ENCODE measurements at places on chromosomes 4 and X. TPM values are rescaled to one million over a fixed set of nuclear protein-coding genes. Genes with fewer than 3 reads are reported as not detected.

SLC9A6 gene
- 19.0 TPM for total RNA-seq

USP51 gene
- 1.1 TPM for total RNA-seq

ADH1A gene
- not detected for total RNA-seq

STARD8 gene
- 1.7 TPM for total RNA-seq

ENPEP gene
- 0.28 TPM for total RNA-seq

GRCh38 chr4:138967313-138967712 is 48.3 kb upstream of the NOCT start:
- no peak for DNase-seq

- DNase-seq = no peak
Observed at GRCh38 chrX:26914232-26914631, 548.9 kb downstream of the PPP4R3C start.

DNA sequence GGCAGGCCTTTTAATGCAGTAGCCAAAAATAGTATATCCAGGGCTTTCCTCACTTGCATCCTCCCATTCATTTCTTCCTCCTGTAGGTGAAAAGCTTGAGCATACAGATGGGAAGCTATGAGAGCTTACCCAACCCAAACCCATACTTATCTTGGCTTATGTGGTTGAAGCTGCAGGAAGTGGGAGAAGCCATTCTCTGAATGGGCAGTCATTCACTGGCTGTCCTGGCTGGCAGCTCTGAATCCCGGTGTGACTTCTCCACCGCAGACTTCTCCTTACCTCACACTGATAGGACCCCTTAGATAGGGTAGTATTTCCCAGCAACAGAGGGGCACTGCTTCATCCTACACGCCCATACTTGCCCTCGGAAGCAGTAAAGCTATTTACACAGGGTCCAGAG is 125.4 kb downstream of the AMMECR1 start:
- no peak for DNase-seq

GRCh38 chr4:8526363-8526855 is 53.8 kb upstream of the GPR78 start:
- DNase-seq = no peak

DNA sequence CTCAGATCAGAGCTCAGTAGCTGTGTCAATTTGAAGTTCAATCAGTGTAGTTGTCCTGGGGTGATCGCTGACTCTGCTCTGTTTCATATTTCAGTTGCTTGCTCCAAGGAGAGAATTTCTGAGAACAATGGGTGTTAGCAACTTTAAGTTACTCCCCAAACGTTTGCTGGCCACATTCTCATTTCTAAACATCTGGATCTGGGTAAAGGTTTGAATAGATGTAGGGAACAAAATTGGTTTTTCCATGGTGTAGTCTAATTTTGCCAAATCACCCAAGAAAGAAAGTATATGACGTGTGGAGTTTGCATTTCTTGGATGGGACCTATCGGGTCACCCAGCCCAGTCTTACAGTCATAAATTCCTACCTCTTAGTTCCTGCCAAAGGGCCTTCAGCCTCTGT is 103.7 kb downstream of the AKAP4 start:
- DNase-seq = no peak

GRCh38 chr4:101037938-101038413 is 309.4 kb downstream of the PPP3CA start:
- DNase-seq = peak; percentile 13

- peak; percentile 62 for DNase-seq
Observed at GRCh38 chrX:154505734-154506133, 10.3 kb downstream of the FAM3A start.

Data from IMR-90 (cell line).